Stimulated activated CD8-positive, alpha-beta memory T cell treated with anti-CD3 and anti-CD28 coated beads, Interleukin-2, amount 100 ng/mL, for 1 hour (primary cell): ENCODE measurements at places on chromosomes 13 and 19.

- DNase-seq, result no peak
Measured at GRCh38 chr13:45068036-45069001, 52.0 kb upstream of the GTF2F2 start.

- no peak for DNase-seq
Measured at GRCh38 chr19:48348045-48348444, 15.7 kb downstream of the TMEM143 start.

DNA sequence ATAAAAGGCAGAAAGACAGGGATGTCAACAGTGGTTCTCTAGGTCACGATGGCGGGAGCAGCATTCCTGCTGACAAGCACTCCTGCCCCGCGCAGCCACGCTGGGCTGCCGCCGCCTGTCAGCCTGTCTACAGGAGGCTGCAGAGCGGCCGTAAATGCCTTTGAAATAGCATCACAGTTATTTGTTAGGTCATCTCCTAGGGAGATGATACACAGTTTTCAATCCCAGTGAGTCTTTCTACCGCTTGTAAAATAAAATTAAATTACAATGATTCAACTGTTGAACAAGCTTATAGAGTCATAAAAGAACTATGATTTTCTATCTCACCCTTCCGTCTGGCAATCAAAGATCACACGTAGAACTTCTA is 7.3 kb upstream of the SLC7A9 start:
- DNase-seq, result no peak

GRCh38 chr19:4304538-4305256 is at the start of gene FSD1:
Gene FSD1, plus strand, starts transcription at chr19:4304598. Its CDS starts 149 bp downstream, at chr19:4304747.
- peak; percentile 40 for DNase-seq
